ENCODE measurements at places on chromosomes 3 and 15.

DNA sequence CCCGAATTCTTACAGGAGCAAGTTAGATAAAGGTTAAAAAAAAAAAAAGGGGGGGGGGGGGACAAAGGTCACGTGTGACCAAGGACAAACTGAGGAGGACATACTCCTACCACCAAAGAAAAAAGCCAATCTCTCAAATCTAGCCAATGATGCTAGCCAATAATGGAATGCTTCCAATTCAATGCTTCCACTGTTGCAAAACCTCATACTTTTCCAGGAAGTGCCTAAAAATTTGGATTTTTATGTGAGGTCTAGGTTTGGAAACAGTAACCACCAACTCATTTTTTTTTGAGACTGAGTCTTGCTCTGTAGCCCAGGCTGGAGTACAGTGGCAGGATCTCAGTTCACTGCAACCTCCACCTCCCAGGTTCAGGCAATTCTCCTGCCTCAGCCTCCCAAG lies 11.4 kb downstream of the MSL2 start:
- no peak for DNase-seq

- DNase-seq, result no peak
Measured at GRCh38 chr3:57876632-57877031, 120.5 kb downstream of the SLMAP start.

GRCh38 chr15:74201710-74202420 lies 722 bp downstream of the STRA6 start:
- no peak for DNase-seq

GRCh38 chr3:194137506-194138474 lies 1.8 kb downstream of the HES1 start:
- peak; percentile 42 for DNase-seq

DNA sequence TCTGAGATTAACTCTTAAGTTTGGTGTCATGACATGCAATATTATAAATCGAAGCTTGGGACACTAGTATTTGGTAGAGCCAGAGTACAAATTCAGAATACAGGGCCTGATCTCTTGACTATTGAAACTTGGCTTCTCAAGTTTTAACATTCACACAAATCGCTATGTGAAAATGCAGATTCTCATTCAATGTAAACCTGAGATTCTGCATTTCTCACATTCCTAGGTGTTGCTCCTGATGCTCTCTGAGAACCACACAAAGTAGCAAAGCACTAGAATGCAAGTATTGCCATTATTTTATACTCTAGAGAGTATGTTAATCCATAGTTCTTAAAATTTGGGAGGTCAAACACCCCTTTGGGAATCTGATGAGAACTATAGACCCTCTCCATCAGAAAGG lies 47.9 kb downstream of the WDR49 start:
- DNase-seq, result no peak

DNA sequence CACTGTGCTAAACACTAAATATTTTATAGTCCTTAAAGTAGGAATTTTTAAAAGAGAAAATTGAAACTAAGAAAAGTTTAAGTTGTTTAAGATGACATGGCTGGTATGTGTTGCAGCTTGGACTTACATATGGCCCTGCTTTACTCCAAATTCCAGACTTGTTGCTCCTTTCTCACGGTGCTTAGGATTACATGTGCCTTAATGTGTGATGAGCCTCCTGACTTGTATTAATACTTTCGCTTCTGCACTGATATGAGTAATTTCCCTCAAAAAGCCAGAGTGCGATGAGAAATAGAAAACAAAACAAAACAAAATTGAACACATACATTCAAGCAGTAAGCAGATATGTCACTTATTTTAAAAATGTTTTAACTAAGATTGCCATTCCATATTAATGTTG lies 250.2 kb downstream of the VGLL3 start:
- DNase-seq, result no peak

- no peak for DNase-seq
Measured at GRCh38 chr3:148186881-148187280, 510.8 kb upstream of the AGTR1 start.

DNA sequence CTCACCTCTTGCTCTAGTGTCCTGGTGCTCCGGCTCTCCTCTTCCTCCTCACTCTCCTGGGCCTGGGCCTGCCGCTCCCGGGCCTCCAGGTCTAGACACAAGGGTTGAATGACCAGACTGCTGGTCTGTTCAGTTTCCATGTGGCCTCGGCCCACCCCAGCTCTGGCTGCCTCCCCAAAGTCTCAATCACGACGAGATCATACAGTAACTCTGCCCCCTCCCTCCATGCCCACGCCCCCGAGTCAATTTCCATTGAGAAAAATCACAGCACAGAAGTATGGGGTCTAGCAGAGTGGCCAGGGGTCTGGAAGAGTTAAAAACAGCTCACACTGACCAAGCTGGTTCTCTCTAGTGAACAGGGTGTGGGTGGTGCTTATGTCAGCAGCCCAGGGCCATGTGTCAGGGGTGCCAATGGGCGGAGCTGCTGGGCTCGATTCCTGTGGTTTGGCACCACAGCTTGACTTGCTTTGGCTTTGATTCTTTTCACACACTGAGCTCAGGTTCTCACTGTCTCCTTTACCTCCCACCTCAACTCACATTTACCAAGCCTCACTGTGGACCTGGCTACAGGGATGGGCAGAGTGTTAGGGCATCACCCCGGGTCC lies 6.9 kb downstream of the C15orf62 start:
- no peak for DNase-seq

DNA sequence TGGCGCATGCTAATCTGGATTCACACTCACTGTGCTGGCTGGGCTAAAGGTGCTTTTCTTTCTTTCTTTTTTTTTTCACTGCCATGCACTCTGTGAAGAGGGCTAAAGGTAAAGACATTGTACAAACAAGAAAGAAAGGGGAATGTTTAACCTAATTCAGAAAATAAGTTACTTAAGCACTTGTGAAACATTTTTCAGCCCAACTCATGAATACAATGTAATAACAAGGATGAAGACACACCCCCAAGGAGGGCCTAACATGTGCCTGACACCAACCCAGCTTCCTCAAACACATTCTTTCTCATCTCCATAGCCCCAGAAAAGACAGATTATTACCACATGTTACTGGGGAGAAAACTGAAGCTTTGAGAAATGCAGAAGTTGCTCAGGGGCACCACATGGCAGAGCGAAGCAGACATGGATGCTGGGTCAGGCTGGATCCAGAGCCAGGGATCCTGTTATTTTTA lies 5.7 kb downstream of the STIMATE start:
- no peak for DNase-seq

DNA sequence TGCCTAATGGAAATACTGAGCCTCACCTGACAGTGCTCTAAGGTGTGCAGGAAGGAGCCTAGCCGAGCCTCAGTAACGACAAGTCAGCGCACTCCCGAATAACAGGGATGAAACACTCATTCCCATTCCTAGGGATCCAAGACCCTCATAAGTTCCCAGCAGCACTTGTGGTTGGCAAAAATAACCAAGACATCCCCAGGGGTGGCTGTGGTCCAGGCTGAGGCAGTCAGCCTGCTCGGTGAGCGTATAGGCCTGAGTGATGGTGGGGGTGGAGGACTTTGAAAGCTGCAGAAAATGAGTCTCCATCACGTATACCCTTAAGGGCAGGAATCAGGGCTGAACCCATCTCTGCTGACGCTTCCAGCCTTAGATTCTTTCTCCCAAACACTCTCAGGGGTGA lies 120.1 kb downstream of the SMAD6 start:
- DNase-seq, result no peak

GRCh38 chr3:185733980-185734724 lies 90.7 kb downstream of the IGF2BP2 start:
- no peak for DNase-seq

GRCh38 chr3:72213296-72214065 lies 428.5 kb upstream of the PROK2 start:
- no peak for DNase-seq

- no peak for DNase-seq
Measured at GRCh38 chr3:157241599-157241998, 81.7 kb upstream of the CCNL1 start.

GRCh38 chr15:34999906-35000305 lies 11.8 kb upstream of the ZNF770 start:
- no peak for DNase-seq

DNA sequence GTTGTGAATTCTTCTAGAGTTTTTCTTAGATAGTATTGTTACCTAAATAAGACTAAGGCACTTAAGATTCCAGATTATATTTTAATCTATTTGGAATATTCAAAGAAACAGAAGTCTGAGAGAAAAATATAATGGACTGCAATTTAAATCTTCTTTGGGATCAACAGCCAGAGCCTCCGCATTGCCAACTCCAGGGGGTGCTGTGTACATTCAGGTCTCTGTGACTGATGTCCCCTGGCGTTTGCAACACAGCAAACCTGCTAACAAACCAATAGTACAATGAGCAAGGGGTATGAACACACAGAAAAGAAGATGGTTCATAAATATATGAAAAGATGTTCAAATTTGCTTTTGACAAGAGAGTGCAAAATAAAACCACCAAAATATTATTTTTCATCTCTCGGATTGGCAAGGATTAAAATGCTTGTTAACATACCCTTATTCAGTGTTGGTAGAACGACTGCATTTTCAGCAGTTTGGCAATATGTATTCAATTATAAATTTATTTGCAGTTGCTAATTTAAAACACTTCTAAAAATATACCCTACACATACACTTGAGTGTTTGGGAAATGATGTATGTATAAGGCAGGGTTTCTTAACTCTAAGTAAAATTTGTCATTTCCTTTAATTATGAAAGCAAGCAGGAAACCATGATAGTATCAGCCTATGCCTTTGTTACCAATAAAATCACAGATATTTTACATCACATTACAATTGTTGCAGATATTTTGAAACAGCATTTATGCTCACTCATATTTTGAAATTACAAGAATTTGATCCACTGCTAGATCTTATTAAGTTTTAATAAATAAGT lies 16.1 kb upstream of the TM4SF1 start:
- peak; percentile 75 for DNase-seq

- DNase-seq, result no peak
Measured at GRCh38 chr15:48001393-48002039, 119.3 kb upstream of the SLC24A5 start.

DNA sequence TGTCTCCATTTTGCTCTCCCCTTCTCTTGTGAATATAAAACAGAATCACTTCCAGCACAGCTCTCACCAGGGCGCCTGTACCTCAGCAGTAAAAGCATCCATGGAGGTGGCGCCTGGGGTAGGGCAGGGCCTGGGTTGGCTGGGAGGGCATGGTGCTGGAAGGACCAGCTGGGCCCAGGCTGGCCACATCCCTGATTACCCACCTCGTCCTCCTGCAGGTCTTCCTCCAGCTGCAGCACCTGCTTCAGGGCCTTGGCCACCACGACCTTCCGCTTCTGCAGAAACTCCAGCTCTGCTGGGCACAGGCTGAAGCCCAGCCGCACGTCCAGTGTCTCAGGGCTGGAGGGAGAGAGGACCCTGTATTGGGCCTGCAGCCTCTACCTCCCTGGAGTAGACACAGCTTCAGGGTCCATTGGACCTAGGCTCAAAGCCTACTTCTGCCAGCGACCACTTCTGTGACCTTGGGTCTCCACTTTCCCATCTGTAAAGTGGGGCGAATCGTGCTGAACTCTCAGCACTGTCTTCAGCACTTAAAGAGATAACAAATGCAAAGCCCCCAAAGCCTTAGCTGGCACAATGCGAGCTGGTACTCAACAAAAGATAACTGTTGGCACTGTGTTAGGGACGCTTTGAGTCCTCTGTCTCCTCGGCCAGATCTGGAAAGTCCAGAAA lies 23.8 kb downstream of the PLA2G4E start:
- DNase-seq, result no peak

GRCh38 chr3:194404365-194405140 lies 5.5 kb upstream of the GP5 start:
- DNase-seq, result no peak

Measured in glutamatergic neuron (in vitro differentiated cells).